ENCODE measurements at places on chromosomes 7 and 10.
A peak's percentile ranks its signal among the peaks of the same experiment; 100 is the strongest.

GRCh38 chr10:1417574-1417973, 319.8 kb downstream of the ADARB2 start:
- no peak for DNase-seq
- no peaks in the 10 kb centered on the region for H3K36me3 ChIP-seq
- H3K27ac ChIP-seq: no peak overlapping the region
- H3K4me3 ChIP-seq: no peak overlapping the region
- no peaks in the 10 kb centered on the region for H3K4me1 ChIP-seq
- H3K27me3 ChIP-seq: no peaks in the 10 kb centered on the region

- H3K36me3 ChIP-seq: peaks cover 13% of the 10 kb centered on the region
- H3K4me3 ChIP-seq: no peak overlapping the region
- no peak overlapping the region for H3K27ac ChIP-seq
- peak; percentile 9 for DNase-seq
Measured at GRCh38 chr10:114131094-114131493, 42.9 kb downstream of the CCDC186 start.

- no peak overlapping the region for H3K4me3 ChIP-seq
- no peaks in the 10 kb centered on the region for H3K36me3 ChIP-seq
- peaks cover 4% of the 10 kb centered on the region for H3K4me1 ChIP-seq
- H3K27me3 ChIP-seq: no peaks in the 10 kb centered on the region
Measured at GRCh38 chr7:141704741-141705140, 2.8 kb upstream of the DENND11 start.

DNA sequence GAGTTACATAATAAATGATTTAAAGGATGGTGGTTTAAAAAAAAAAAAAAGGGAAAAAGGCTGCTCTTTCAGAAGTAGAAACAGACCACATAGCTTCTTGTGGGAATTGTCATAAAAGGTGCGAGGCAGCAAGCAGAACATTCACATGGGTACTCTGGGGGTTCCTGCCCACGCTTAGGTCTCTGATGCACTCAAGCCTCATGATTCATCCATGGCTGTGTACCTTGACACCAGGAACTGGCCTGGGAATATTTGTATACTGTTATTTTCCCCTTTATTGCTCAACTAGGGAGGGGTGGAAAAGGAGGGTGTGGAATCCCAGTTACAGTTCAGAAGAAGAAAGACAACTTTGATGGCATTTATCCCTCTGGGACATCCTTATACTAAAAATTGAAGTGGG, 4.0 kb downstream of the PON2 start:
- no peaks in the 10 kb centered on the region for H3K4me1 ChIP-seq
- H3K27ac ChIP-seq: no peak overlapping the region
- no peak for DNase-seq
- no peaks in the 10 kb centered on the region for H3K36me3 ChIP-seq
- no peaks in the 10 kb centered on the region for H3K27me3 ChIP-seq
- H3K4me3 ChIP-seq: no peak overlapping the region

DNA sequence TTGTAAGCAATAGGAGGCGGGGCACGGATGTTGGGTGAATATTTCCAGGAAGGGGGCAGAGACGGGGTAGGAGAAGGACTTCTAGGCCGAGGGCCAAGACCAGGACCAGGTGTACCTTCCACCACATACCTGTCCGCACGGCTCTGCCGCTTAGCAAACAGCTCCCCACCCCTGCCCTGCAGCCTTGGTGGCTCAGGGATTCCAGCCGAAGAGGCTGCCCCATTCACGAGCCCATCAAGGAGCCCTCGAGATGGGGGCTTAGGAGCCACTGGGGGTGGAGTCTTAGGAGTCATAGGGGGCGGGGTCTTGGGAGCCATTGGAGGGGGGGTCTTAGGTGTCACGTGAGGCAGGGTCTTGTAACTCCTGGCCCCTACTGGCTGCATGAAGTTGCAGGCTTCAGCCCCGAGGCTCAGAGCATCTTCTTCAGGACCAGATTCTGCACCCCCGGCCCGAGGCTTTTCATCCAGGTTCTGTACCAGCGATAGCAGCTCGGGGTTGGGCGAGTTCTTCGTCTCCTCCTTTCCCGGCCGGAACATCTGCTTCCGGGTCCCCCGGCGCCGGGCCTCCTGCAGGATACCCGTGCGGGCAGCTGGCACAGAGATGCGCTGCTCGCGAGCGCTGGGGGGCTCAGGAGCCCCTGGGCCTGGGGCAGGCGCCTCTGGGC, 6.1 kb upstream of the MYOZ1 start:
- H3K4me1 ChIP-seq: peaks cover 34% of the 10 kb centered on the region
- no peak overlapping the region for H3K4me3 ChIP-seq
- no peaks in the 10 kb centered on the region for H3K27me3 ChIP-seq
- DNase-seq: no peak
- no peaks in the 10 kb centered on the region for H3K36me3 ChIP-seq
- H3K27ac ChIP-seq: no peak overlapping the region

DNA sequence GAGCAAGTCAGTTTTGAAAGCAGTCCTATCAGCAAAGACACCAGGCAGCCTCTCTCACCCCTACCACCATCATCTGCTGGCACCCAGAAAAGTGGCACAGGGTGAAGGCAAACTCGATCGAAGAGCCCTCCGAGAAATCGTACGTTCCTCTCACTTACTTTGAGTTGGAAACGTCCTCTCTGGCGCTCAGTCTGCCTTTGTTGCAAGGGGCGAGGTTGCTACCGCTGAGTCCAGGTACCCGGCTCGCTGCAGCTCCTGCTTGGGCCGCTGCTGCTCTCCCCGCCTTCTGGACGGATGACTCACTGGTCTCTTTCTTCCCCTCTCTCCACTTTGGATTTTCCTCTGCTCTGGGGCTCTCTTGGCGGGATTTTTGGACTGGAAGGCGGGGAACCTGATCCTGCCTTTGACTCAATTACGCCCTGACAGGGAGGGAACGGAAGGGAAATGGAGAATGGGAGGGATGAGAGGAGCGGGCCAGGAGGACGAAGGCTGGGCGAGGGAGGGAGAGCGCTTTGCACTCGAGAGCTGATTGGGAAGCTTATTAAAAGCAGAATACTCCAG, at the start of gene PTN:
Gene PTN (minus strand): TSS at position 453 of the 561 bp plus-strand sequence. CDS start 88,760 bp downstream, outside the sequence.
- H3K4me1 ChIP-seq: no peaks in the 10 kb centered on the region
- no peaks in the 10 kb centered on the region for H3K27me3 ChIP-seq
- no peak within 1 kb of the TSS for H3K27ac ChIP-seq
- H3K36me3 ChIP-seq: no peaks in the 10 kb centered on the region
- no peak for DNase-seq

DNA sequence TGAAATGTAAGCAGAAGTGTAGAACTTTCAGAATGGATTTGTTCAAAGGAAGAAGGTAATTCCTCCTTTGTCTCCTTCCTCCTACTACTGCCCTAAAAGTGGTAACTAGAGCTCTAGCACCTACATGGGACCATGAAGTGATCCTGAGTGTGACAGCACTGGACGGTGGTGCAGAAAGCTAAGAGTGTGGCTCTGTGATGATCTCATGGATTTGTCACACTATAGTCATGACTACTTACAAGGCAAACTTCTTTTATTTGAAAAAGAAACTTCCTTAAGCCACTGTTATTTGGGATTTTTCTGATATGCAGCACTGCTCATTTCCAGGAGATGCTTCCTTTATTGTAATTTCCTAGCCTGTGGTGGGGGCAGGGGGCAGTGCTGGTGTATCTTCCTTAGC, 5.8 kb upstream of the FHIP2A start:
- H3K4me3 ChIP-seq: no peak overlapping the region
- H3K4me1 ChIP-seq: peaks cover 5% of the 10 kb centered on the region
- H3K36me3 ChIP-seq: no peaks in the 10 kb centered on the region
- H3K27me3 ChIP-seq: no peaks in the 10 kb centered on the region

DNA sequence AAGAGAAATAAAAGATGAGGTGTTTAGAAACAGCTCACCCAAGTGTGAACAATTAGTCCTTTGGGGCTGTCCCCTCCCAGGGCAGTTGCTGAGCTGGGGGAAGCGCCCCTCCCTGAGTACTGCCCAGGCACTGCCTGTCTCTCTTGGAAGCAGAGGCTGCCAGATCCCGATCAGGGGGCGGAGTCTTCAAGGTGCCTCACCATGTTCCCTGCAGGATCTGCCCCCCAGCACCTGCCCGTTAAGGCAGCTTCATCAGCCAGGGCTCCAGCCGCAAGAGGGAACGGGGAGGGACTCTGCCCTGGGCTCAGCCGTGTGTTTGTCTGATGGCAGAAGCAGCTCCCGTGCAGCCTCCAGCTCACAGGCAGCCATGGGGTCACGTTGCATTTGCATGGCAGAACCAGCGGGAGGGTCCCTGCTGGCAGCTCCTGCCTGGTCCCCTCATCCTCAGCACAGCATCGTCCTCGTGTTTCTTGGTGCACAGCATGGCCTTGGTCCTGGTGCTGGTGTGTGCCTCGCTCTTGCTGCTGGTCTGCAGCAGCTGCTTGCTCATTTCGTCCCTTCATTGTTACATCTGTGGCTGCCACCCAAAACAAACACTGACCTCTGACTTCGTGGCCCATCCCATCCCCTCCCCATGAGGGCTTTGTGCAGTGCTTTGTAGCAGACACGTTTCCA, 10.7 kb upstream of the DPYSL4 start:
- no peak overlapping the region for H3K4me3 ChIP-seq
- H3K36me3 ChIP-seq: no peaks in the 10 kb centered on the region
- H3K4me1 ChIP-seq: no peaks in the 10 kb centered on the region
- DNase-seq: no peak

GRCh38 chr10:58575491-58575890, 62.8 kb downstream of the BICC1 start:
- no peaks in the 10 kb centered on the region for H3K4me1 ChIP-seq
- H3K4me3 ChIP-seq: no peak overlapping the region
- H3K36me3 ChIP-seq: no peaks in the 10 kb centered on the region
- H3K27me3 ChIP-seq: no peaks in the 10 kb centered on the region
- no peak for DNase-seq
- no peak overlapping the region for H3K27ac ChIP-seq

- no peaks in the 10 kb centered on the region for H3K36me3 ChIP-seq
- H3K27ac ChIP-seq: no peak overlapping the region
- H3K4me3 ChIP-seq: no peak overlapping the region
- DNase-seq: no peak
Measured at GRCh38 chr7:130367088-130367755, 13.1 kb upstream of the CPA1 start.

GRCh38 chr7:128206747-128207500, 34.2 kb upstream of the LEP start:
- no peaks in the 10 kb centered on the region for H3K4me1 ChIP-seq
- DNase-seq: no peak
- no peak overlapping the region for H3K4me3 ChIP-seq

DNA sequence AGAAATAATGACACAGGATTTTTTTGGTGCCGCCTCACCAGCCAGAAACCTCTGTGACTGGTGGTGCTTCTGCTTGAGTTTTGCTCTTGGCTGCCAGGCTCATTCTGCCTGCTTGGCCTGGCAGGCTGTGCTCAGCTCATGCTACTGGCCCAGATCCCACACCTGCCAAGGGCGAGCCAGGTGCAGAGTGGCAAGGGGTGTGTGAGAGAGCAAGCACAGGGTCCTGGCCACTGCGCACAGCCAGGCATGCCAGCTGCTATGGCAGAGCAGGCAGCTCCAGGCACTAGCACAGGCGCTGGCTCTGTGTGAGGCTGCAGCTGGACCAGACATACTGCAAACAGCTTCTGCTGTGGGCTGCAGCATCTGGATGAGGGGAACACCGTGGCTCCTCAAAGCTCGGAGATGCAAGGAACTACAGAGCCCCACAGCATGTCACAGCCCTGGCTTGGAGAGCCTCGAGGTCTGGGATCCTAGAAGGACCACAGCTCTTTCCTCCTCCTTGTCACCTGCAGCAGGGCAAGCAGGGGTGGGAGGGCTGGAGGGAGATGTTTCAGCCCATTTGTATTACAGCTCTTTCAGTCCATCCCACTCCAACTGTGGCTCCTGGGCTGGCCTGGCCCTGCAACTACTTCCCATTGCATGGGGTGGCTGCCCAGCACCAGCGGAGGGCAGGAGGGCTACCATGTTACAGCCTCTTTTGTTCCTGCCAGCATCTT, 313.4 kb upstream of the SEMA3C start:
- H3K27me3 ChIP-seq: no peaks in the 10 kb centered on the region
- no peaks in the 10 kb centered on the region for H3K4me1 ChIP-seq
- no peak overlapping the region for H3K27ac ChIP-seq
- H3K4me3 ChIP-seq: no peak overlapping the region
- no peaks in the 10 kb centered on the region for H3K36me3 ChIP-seq
- no peak for DNase-seq

- no peaks in the 10 kb centered on the region for H3K27me3 ChIP-seq
- H3K4me3 ChIP-seq: no peak overlapping the region
- DNase-seq: no peak
- H3K4me1 ChIP-seq: no peaks in the 10 kb centered on the region
- no peaks in the 10 kb centered on the region for H3K36me3 ChIP-seq
Measured at GRCh38 chr7:47763063-47763974, 181.4 kb upstream of the TNS3 start.

DNA sequence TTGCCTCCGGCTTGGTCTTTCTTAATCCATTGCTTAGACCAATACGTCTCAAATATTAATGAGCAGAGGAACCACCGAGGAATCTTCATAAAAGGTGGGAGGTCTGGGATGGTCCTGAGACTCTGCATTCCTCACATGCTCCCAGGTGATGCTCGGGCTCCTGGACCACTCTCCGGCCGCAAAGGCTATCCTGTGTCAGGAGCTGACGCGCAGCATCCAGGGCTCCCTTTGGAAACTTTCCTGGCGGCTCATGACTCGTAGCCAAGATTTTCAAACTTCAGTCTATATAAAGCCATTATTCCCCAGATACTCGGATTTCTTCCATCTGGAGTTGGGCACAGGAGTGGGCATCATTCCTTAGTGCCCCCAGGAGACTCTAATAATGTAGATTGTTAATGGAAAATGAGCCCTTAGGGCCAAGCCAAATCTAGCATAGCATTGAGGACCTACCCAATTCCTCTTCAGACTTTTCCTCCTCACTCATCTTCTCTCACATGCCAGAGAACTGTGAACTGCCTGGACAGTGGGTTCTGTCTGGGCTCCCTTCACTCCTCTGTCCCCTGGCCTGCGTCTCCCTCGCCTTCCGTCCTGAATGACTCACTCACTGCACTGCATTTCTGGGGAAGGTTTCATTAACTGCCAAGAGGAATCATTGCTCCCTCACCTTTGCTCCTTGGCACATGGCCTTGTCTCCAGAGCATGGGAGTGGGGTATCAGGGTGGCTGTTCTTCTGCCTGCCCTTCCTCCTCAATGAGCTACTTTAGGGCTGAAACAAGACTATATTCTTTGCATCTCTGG, 89.3 kb downstream of the MKI67 start:
- H3K27me3 ChIP-seq: no peaks in the 10 kb centered on the region
- no peaks in the 10 kb centered on the region for H3K36me3 ChIP-seq
- no peak for DNase-seq
- no peaks in the 10 kb centered on the region for H3K4me1 ChIP-seq
- no peak overlapping the region for H3K27ac ChIP-seq

- no peak for DNase-seq
- peaks cover 4% of the 10 kb centered on the region for H3K4me1 ChIP-seq
- no peak overlapping the region for H3K27ac ChIP-seq
- H3K4me3 ChIP-seq: no peak overlapping the region
- H3K36me3 ChIP-seq: no peaks in the 10 kb centered on the region
Measured at GRCh38 chr7:139804571-139804970, 24.5 kb upstream of the TBXAS1 start.

Measured in GM12878 (cell line).